ENCODE measurements at places on chromosomes 5 and 9.
A peak's percentile ranks its signal among the peaks of the same experiment; 100 is the strongest.

DNA sequence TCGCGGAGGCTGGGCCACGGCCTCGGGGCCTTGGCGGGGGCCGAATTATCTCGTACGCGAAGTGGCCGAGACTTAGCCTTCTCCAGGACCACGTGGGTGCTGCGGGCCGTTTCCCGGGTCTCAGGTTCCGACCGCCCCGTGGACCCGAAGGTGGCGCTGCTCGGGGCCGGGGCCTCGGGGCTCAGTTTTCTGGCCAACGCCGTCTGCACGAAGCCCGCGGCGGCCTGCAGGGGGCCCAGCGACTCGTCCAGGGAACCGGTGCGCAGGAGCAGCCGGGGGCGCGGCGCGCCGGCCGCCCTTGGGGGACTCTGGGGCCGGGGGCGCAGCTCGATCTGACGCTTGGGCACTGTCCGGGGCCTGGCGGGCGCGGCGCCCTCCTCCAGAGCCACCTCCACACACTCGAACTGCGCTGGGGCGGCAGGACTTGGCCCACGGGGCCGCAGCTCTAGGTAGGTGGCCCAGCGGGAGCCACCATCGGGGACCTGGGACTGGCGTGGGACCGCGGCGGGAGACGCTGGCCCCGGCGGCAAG is 716 bp downstream of the PROB1 start:
- DNase-seq = peak; percentile 65

- DNase-seq = no peak
Observed at GRCh38 chr9:76333388-76333787, 60.8 kb downstream of the RFK start.

GRCh38 chr5:107502676-107503060 is 168.1 kb downstream of the EFNA5 start:
- DNase-seq = no peak

GRCh38 chr5:36240779-36241630 is 720 bp downstream of the NADK2 start:
- peak; percentile 50 for DNase-seq

DNA sequence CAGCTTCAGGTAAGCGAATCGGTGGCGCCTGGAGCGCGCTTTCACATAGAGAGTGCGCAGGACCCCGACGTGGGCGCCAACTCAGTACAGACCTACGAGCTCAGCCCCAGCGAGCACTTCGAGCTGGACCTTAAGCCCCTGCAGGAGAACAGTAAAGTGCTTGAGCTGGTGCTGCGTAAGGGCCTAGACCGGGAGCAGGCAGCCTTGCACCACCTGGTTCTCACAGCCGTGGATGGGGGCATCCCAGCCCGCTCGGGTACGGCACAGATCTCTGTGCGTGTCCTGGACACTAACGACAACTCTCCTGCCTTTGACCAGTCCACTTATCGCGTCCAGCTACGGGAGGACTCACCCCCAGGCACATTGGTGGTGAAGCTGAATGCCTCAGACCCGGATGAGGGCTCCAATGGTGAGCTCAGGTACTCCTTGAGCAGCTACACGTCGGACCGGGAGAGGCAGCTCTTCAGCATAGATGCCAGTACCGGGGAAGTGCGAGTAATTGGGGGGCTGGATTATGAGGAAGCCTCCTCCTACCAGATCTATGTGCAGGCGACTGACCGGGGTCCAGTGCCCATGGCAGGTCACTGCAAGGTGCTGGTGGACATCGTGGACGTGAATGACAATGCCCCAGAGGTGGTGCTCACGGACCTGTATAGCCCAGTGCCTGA is 1.1 kb downstream of the PCDHAC2 start:
- no peak for DNase-seq

DNA sequence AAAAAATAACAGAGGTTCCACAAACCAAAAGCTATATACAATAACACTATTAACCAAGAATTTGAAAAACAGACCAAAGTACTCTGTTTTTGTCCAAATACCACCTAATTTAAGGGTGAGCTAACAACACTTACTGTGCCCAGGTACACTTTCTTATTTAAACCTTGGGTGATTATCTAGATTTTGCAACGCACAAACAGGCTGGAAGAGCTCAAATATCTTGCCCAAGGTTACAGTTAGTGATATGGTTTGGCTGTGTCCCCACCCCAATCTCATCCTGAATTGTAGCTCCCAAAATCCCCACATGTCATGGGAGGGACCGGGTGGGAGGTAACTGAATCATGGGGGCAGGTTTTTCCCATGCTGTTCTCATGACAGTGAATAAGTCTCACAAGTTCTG is 58.9 kb downstream of the CDK5RAP2 start:
- DNase-seq = no peak

DNA sequence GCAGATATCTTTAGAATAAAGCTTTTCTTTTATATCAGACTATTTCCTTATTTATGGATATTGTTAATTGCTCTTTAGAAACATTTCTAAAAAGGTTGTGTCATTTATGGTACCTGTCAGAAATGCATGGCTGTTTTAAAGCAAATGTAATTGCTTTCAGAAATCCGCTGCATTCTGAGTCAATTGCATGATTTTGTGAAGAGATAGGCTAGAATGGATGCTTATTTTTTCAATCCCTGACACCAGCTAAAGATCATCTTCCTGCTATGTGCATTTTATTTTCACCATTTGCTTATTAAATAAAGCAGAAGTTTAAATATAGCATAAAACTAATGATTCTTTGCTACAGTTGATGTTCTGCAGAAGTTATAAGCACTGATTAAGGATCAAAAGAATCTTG is 170.2 kb upstream of the C9orf72 start:
- DNase-seq = no peak
